ENCODE measurements at places on chromosomes 12 and 14. TPM values are rescaled to one million over a fixed set of nuclear protein-coding genes. Genes with fewer than 3 reads are reported as not detected.

Gene PRPF40B
- total RNA-seq = 12.4 TPM

Gene SUSD6
- 5.6 TPM for total RNA-seq

Gene PRKAG1
- total RNA-seq = 74.4 TPM

Gene CEP290
- total RNA-seq = 36.9 TPM

Gene IL26
- total RNA-seq = not detected

Gene MAP4K5
- 82.4 TPM for total RNA-seq

Gene KRT72
- not detected for total RNA-seq

Gene IL31
- not detected for total RNA-seq

Gene IL22
- not detected for total RNA-seq

Gene APOF
- total RNA-seq = not detected
